ENCODE measurements at places on chromosomes 4 and X. TPM values are rescaled to one million over a fixed set of nuclear protein-coding genes. Genes with fewer than 3 reads are reported as not detected.

GRCh38 chr4:17526695-17527477, 11.9 kb downstream of the CLRN2 start:
- no peak for DNase-seq

GRCh38 chrX:13699183-13699826, 10.4 kb downstream of the RAB9A start:
- no peak for DNase-seq

DNA sequence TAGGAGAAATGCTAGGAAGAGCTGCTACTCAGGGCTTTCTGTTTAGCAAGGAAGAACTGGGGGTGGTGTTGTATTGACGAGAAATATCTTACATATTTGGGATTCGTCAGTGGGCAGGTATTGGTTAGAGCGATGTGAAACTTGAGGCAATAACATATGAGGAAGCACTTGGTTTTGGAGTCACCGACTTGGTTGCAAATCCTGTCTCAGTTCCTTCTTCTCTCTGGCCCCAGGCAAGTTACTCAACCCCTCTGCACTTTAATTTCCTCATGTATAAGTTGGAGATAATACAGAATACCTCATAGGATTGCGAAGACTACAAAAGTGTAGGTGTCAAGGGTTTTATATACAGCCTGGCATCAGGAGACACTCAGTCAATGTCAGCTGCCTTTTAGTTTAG, 34.1 kb downstream of the GPAT3 start:
- no peak for DNase-seq

- no peak for DNase-seq
These were observed 388.9 kb downstream of the SPRY1 start for GRCh38 chr4:123785538-123785937.

DNA sequence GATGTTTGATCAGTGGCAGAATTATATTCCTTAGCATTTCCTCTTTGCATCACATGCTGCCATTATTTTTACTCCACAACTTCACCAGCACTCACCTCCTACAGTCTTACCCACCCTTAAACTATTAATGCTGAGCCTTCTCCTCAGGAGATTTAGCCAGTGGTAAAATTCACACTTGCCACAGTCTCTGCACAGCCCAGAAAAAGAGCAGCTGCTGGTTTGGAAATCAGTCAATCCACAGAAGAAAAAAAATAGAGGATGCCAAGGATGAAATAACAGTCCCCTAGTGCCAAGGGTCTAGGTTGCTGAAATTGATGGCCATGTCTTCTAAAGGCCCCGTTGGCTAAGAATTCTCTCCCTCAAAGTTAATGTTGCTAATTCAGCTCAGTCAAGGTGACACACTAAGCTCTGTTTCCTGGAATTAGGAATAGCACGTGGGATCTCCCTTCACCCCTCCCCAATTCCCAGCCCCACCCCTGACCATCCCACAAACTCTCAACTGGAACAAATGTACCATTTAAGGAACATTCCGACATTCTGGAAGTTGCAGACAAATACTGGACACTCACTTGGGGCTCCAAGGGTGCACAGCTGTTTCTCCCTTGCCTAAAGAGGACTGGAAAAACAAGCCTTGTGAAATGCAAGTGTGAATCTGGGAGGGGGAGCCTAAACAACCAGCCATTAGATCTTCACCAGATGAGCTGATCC, 5.7 kb downstream of the ATP1B4 start:
- DNase-seq: no peak

GRCh38 chr4:173051716-173052115, 116.9 kb upstream of the GALNT7 start:
- no peak for DNase-seq

Gene DGAT2L6
- polyA plus RNA-seq: not detected

Gene TMSB15A
- polyA plus RNA-seq: not detected
